Activated naive CD4-positive, alpha-beta T cell (primary cell): ENCODE measurements at places on chromosomes 12 and 14.

DNA sequence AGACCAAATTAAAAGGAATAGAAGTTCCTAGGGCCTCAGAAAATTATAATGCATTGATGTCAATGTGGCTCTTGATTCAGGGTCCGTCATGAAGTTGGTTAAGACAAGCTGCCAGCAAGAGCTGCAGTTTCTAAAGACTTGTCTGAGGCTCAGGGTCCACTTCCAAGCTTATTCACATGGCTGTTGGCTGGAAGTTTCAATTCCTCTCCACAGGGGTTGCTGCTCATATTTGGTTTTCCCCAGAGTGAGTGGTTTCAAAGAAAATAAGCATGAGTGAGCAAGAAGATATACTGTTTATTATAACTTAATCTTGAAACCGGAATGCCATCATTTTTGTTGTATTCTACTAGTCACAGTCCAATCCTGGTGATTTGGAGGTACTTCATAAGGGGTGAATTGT lies 1247.4 kb downstream of the LRFN5 start:
- no peak for DNase-seq

GRCh38 chr12:132014092-132014914 lies 64.6 kb downstream of the EP400 start:
- no peak for DNase-seq

GRCh38 chr12:50922820-50923219 lies 29.5 kb upstream of the HIGD1C start:
- no peak for DNase-seq

DNA sequence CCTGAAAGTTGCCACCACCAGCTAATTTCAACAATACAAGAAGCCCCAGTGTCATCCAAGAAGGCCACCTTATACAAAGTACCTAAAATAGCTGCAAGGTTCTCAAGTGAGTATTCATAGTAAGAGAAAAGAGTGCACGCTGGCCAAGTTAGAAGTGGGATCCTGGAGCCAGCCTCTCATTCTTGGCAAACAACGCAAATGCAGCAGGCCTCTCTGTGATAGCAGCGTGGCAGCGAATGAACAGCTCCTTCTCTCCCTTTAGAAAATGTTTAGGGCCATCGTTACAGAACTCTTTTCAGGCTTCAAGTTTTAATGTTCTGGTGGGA lies 78.0 kb upstream of the IFNG-AS1 start:
- no peak for DNase-seq

GRCh38 chr14:68586896-68587751 lies 205.7 kb downstream of the ZFP36L1 start:
- DNase-seq: no peak

DNA sequence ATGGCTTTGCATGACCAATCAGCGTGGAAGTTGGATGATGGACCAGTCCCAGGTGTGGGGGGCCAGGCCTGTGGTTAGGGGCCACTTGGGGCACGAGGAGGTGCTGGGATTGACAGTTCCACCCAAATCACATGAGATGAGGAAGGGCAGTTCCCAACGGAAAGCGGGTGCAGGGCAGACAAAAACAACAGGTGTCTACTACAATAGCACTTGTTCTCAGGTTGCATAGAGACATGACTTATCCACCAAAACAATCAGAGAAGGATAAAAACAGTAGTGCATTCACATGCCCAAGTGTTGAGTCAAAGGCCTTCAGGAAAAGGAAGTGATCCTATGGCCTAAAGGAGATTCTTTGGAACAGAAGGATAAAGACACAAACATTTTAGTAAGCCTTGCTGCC lies 14.6 kb upstream of the EIF2B2 start:
- DNase-seq: no peak

GRCh38 chr12:47755655-47756562 lies 2.8 kb downstream of the RAPGEF3 start:
- DNase-seq: no peak

DNA sequence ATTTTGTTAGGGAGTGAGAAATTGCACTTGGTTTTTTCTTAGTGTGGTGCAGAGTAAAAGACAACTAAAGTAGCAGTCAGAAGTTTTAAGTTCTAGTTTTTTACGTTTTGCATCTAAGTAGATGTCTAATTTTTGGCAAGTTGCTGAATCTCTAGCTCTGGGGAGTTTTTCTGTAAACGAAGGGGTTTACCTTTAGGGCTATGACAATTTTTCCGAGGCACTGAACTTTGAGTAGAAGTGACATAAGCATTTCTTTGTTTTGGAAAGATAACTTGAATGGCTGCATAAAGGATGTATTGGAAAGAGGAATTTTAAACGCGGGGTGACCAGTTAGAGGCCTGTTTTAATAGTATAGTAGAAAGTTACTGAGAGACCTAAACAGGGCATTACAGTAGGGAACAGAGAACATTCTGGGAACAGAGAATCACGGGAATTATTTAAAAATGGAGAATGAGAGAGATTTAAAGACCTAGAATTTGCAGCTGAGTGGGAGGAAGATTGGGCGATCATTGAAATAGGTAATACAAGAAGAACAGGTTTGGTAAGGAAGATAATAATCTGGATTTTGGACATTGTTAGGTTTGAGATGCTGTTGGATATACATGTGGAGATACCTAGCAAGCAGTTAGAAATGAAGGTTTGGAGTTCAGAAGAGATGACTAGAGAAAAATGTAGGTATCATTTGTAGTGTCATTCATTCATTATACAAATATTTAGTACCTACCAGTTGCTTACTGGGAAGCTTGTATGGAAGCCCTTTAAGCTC lies 1.2 kb downstream of the ZNF410 start:
- no peak for DNase-seq

DNA sequence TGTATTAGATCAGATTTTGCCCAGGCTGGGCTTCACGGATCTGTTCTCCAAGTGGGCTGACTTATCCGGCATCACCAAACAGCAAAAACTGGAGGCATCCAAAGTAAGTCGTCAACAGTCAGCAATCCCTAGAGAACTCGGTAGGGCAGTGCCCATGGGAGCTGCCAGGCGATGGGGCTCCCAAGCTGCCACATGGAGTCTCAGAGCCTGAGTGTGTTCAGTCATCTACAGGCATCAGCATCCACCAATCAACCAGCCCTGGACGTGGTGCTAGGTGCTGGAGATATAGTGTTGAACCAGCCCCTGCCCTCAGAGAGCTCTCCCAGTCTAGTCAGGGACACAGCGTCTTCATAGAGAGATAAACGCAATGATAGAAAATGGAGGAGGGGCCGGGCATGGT lies 6.9 kb downstream of the SERPINA4 start:
- DNase-seq: no peak

GRCh38 chr14:54132496-54132895 lies 175.9 kb upstream of the BMP4 start:
- DNase-seq: no peak

- no peak for DNase-seq
Measured at GRCh38 chr14:95034788-95035187, 122.5 kb downstream of the DICER1 start.

GRCh38 chr12:12748044-12748443 lies 30.9 kb downstream of the CDKN1B start:
- no peak for DNase-seq

- DNase-seq: no peak
Measured at GRCh38 chr12:93612776-93613175, 40.3 kb downstream of the SOCS2 start.

GRCh38 chr14:46279327-46279726 lies 372.3 kb downstream of the RPL10L start:
- DNase-seq: no peak

- no peak for DNase-seq
Measured at GRCh38 chr14:58332561-58332960, 34.2 kb downstream of the ARID4A start.

DNA sequence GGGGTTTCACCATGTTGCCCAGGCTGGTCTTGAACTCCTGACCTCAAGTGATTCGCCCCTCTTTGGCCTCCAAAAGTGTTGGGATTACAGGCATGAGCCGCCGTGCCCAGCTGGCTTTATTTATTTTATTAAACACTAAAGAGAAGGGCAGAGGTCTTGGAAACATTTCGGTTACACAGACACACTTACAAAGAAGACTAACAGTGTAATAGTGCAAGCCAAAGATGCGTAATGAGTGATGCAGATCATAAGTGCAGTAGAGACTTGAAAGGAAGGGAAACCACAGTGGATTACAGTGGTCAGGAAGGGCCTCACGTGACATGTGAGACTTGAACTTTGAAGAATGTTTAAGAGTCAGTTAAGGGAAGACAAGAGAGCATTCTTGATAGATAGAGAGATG lies 33.9 kb upstream of the CDK17 start:
- no peak for DNase-seq

- no peak for DNase-seq
Measured at GRCh38 chr14:44530475-44530874, 23.4 kb upstream of the FSCB start.

DNA sequence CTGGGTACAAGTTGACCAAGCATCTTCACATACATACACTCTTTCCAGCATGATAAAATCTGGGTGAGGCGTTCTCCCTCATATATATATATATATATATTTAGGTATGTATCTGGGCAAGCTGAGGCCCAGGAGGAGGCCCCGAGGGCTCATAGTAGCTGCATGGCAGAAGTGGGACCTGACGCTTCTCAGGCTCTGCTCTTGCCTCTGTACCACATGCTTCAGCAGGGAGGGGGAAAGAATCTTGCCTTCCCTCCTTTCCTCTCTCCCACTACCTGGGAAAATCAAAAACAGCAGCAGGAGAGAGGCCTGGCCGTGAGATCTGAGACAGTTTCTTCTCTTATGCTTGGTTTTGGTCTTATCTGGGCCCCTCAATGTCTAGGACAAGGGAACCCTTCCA lies 9.2 kb downstream of the PPP1R1A start:
- no peak for DNase-seq

DNA sequence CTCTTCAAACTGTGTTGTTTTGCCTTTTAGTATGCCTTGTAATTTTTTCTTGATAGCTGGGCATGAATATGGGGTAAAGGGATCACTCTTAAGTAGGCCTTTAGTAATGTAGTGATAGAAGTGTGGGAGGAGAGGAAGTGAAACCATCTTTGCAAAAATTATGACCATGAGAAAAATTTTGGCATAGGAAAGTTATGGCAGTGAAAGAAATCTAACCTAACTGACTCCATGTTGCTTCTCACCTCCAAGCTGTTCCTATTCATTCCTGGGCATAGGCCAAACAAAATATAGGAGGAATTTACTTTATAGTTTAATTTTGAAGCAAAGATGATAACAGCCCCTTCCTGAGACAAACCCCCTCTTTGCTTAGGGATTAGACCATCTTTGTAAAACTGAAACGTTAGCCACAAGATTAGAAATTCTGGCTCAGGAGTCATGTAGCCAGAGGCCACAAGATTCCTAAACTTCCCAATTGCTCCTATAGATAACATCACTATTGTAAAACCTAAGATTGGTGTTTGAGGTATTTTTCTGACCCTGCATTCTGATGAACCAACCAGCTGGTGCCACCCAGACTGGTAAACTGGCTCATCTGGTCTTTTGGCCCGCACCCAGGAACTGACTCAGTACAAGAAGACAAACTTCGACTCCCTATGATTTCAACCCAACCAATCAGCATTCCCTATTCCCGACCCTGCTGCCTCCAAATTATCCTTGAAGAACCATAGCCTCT lies 45.8 kb downstream of the CRADD start:
- no peak for DNase-seq

- DNase-seq: no peak
Measured at GRCh38 chr14:92153581-92153980, 31.8 kb downstream of the CPSF2 start.

GRCh38 chr14:85281921-85282320 lies 248.0 kb upstream of the FLRT2 start:
- no peak for DNase-seq

DNA sequence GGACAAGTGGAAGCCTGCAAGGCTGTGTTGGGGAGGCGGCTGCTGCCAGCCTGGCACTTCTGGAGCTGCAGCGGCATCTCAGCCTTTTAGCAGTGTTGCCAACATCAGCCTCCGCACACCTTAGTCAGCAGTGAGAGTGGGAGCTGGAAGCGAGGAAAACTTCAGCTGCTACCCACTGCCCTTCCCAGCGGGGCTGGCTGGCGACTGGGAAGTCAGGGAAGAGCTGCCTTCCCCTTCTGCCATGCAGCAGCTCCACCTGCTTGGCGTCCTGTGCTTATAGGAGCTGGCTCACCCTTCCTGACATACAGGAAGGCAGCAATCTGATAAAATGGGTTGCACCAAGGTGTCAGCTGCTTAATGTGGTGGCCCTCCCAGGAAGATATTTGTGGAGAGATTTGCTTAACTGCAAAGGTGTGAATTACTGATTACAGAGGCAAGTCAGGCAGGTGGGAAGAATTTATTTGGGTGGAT lies 15.4 kb upstream of the PLEKHG3 start:
- DNase-seq: no peak

DNA sequence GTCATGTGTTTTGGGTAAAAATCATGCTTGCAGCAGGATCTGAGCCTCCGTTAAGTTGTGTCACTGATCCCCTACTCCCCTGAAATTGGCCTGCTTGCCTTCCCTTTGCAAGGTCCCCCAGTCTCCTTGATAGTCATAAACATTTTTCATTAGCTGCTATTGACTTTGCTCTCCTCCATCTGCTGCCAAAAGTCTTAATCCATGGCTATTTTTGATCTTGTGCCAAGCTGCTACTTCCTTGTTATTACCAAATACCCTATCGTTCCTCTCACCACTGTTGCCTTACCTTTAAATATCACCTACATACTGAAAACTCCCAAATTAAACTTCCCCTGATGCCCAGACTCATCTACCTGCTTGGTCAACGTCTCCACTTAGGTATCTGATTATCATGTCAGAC lies 148.3 kb downstream of the PHLDA1 start:
- DNase-seq: no peak

GRCh38 chr12:53965281-53966084 lies 7.4 kb upstream of the HOXC11 start:
- no peak for DNase-seq

DNA sequence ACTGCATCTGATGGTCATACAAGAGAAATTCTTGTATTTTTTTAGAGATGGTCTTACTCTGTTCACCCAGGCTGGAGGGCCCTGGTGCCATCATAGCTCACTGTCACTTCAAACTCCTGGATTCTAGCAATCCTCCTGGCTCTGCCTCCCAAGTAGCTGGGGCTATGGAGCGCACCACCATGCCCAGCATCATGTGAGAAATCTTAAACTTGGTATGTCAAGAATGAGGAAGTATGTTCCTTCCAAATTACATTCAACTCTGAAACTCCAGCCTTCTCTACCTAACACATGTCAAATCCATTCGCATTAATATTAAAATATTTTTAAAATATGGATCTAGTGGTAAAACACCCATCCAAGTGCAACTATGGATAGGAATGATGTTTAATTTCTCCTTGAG lies 27.5 kb upstream of the CDKN3 start:
- DNase-seq: no peak

DNA sequence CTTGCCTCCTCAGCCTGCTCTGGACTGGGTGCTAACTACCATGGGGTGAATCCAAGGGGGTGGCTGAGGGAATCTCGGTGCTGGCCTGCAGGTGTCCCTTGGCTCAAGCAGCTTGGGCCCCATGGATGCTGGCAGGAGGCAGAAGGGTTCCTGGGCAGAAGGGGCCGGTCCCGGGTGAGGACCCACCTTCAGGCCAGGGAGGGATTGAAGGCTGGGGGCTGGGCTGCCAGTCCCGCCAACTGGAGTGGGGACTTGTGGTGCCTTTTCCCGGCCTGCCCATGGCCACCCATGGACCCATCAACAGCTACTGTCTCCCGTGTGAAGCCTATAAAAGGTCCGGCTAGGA lies 550.1 kb downstream of the SLC6A15 start:
- no peak for DNase-seq
